Stimulated activated CD4-positive, alpha-beta T cell treated with anti-CD3 and anti-CD28 coated beads, Interleukin-15, amount 100 ng/mL, for 24 hours (primary cell): ENCODE measurements at places on chromosomes 7 and 10.

- no peak for DNase-seq
These were observed 74.5 kb downstream of the CCDC6 start for GRCh38 chr10:59831658-59832503.

GRCh38 chr7:22291977-22292376 lies 65.0 kb downstream of the RAPGEF5 start:
- DNase-seq: no peak

DNA sequence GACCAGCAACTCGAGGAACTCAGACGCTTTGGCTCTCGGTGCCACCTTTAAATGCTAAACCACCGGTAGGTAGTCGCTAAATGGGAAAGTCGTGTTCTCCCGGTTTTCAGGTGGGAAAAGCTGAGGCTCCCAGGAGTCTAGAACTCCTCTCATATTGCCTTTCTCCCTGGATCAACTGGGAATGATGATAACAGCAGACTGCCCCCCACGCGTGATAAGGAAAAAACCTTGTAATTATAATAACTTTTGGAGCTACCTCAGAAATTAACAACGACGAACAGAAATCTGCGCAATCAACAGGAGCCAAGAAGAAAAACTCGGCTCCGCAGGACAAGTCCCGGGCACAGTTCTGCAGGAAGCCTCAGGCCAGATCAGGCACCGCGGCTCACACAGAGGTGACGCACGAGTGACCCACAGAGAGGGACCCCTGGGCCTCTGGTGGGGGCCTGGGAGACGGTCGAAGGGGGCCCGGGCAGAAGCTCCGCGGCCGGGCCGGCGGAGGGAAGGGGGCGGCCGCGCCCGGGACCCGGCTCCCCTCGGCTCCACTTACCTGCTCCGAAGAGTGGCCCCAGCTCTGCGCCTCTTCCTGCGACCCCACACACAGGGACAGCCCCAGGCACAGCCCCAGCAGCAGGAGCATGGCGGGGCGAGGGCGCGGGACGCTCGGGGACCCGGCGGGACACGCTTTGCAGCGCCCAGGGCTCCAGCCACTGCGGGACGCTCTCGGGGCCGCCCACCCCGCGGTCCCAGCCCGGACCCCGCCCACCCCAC lies at the start of gene ITIH5:
Gene ITIH5, minus strand, starts transcription at position 714 of the 771 bp plus-strand sequence. Its CDS starts 74 bp downstream, at position 640.
- peak; percentile 7 for DNase-seq

GRCh38 chr10:14712991-14713424 lies 61.7 kb downstream of the FAM107B start:
- no peak for DNase-seq

- DNase-seq: no peak
These were observed 46.3 kb upstream of the SHH start for GRCh38 chr7:155858521-155859061.

GRCh38 chr7:39527296-39527695 lies 38.9 kb upstream of the YAE1 start:
- DNase-seq: no peak

GRCh38 chr10:22697800-22698199 lies 16.6 kb downstream of the PIP4K2A start:
- DNase-seq: no peak

DNA sequence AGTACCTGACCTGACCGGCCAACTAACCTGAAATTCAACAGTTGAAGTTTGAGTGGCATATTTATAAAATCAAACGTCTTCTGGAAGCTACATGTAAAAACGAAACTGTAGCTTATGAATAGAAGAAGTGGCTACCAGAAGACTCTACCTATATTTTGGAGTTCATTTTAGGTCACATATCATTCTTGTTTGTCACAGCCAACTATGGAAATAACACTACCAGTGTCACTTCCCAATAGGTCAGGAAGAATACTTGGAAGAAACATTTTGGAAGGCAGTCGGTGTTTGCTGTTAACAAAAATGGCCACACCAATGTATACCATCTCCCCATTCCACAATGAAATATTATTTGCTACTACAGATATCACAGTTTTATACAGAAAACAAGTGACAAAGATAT lies 12.6 kb downstream of the TWIST1 start:
- DNase-seq: no peak
